ENCODE measurements at places on chromosomes 13 and 19.
A peak's percentile ranks its signal among the peaks of the same experiment; 100 is the strongest.

GRCh38 chr19:5299137-5299536 is 41.5 kb downstream of the PTPRS start:
- no peak for DNase-seq

GRCh38 chr13:113514847-113515246 is 24.3 kb upstream of the DCUN1D2 start:
- no peak for DNase-seq

- DNase-seq: peak; percentile 24
These were observed 30.6 kb upstream of the IGSF23 start for GRCh38 chr19:44582581-44583265.

- no peak for DNase-seq
These were observed 123.9 kb downstream of the SHISA2 start for GRCh38 chr13:25927932-25928331.

Measured in stimulated activated CD4-positive, alpha-beta T cell treated with anti-CD3 and anti-CD28 coated beads, TNF-alpha, amount 100 ng/mL, for 48 hours (primary cell).